ENCODE measurements at places on chromosomes 3 and 15.

- no peak for DNase-seq
Measured at GRCh38 chr3:43155464-43156121, 49.7 kb upstream of the POMGNT2 start.

DNA sequence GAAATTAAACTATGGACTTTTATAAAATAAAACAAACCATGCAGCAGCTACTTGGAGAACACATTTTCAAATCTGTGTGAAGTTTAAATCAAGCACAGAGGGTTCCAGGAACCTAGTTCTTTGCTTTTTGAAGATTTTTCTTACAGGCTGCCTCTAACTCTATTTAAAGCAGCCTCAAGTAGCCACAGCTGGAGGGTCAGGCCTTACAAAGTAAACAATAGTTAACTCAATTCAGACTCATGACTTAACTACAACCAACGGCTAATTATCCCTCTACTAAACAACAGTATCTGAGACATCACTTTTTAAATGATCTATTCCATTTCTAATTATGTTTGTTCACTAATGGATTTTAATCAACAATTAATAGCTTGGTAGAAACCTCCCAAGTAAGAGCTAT is 9.8 kb downstream of the LRIG1 start:
- no peak for DNase-seq

DNA sequence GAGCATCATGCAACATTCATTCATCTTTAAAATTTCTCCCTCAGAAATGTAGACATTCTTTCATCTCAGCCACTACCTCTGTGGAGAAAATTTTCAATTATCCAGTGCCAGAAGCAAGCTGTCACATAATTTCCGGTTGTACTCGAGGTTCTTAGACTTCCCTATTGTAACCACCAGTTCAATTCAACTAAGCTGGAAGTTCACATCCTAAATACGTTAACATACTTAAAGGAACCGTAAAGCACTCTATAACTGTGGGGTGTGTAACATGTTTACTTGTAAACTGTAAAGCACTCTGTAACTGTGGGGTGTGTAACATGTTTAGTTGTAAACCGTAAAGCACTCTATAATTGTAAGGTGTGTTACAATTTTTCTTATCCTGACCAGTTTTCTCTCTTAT is 150.3 kb downstream of the PLCL2 start:
- no peak for DNase-seq

GRCh38 chr3:155218462-155218861 is 75.0 kb downstream of the STRIT1 start:
- no peak for DNase-seq

DNA sequence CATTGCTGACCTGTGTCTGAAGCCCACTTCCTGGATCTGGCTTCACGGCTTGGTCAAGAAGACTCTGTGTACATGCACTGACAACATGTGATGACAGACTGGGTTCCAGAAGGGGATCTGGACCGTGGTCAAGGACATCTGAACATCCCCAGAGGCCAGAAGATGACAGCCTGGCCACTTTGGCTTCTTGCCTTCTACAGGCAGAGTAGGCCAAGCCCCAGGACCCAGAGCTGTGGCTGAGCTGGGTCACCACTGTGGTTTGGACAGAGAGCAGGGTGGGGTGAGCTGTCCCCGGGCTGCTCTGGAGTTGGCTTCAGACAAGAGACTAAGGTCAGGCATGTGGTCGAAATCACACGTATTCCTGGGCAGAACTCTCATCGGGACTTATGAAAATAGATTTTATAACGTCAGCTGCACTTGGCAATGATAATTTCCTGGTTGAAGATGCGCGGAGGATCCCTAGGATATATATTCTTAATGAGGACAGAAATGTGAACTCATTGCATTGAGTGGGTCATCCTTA is 114.1 kb upstream of the FRMD4B start:
- no peak for DNase-seq

DNA sequence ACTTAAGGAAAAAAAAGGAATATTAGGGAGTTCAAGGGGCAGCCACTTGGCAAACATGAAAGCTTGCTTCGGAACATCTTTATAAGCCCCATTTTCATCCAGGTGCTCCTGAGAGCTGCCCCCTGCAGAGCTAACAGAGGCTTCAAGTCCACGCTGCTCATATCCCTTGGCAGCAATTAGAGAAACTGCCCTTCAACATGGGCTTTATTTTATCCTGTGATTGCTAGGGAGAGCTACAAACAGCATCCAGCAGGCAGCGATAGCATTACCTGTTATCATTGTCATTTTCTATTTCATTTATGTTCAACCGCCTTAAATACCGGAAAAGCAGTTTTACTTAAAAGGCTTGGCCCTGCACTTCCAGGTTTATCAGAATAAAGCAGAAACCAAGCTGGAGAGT is 68.4 kb upstream of the MCTP2 start:
- no peak for DNase-seq

Data from NCI-H2029 treated with DMSO at 0.1 percent for 48 hours (cell line).